Activated naive CD8-positive, alpha-beta T cell treated with anti-CD3 and anti-CD28 coated beads for 36 hours (primary cell): ENCODE measurements at places on chromosomes 12 and 14.

DNA sequence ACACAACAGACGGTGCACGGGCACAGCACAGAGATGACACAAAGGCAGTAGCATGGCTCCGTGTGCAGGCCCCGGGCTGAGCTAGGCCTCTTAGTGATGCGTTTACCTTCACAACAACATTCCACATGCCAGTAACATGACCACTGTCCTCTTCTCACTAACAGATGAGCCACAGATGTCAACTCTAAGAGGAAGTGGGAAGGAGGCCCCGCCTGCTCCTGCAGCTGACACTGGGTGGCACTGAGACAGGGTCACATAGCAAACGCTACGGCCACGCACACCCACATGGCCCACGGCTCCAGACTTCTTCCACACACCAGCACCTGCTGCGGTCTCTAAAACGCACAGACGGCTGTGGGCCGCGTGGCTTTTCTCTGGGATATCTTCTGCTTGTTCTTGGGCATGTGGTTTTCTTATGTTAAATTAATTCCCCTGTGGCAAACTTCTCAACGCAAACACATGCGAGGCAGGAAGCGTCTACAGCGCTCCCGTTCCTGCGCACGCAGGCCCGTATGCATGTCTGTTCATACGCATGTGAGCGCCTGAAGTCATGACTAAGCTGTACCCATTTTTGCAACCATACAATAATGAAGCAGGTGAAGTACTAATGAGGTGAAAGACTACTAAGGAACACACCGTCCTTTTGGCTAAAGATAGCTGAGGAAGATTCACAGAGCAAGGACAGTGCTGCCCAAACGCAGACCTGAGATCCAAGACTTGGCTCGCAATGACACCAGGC lies 26.8 kb downstream of the AMN start:
- no peak overlapping the region for H3K4me3 ChIP-seq
- H3K27ac ChIP-seq = peak overlapping the region; percentile 55
- no peaks in the 10 kb centered on the region for H3K36me3 ChIP-seq
- peaks cover 13% of the 10 kb centered on the region for H3K4me1 ChIP-seq

DNA sequence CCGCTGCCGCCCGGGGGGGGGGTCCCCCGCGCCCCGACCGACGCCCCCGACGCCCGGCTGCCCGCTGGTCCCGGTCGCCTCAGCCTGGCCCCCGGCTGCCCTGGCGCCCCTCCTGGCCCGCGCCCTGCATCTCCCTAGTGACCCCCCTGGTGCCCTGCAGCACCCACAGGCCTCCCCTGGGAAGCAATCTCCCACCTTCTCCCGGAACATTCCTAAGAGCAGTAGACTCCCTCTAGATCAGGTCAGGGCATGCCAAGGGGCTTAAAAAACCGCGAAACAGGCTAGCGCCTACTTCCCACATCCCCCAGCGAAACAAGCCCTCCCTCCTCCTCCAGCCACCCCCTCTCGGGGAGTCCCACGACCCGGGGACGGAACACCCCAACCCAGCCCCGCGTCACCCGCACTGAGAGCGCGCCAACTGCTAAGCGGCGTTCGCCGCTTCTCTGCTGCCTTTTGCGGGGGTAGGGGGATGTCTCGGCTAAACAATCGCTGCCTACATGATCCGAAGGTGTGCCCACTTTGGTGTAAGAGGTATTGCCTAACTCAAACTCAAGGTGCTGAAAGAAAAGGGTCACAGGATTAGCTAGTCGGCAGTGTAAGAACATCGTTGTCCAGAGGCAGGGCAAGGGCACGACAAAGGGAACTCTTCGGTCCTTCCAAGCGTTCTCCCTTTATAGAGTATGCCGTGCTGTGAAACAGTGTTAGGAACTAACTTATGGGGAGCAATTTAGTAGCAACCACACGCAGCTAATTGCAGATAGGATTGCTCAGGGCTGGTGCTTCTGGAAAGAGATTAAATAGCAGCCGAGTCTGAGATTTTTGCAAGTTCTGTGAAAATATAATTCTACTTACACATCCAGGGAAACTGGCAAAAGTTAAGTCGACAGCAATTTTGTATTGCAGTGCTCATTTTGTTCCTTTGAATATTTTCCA lies 619 bp upstream of the NTN4 start:
- no peak overlapping the region for H3K27ac ChIP-seq
- peak; percentile 19 for DNase-seq
- H3K36me3 ChIP-seq = no peaks in the 10 kb centered on the region
- peaks cover 21% of the 10 kb centered on the region for H3K4me1 ChIP-seq

DNA sequence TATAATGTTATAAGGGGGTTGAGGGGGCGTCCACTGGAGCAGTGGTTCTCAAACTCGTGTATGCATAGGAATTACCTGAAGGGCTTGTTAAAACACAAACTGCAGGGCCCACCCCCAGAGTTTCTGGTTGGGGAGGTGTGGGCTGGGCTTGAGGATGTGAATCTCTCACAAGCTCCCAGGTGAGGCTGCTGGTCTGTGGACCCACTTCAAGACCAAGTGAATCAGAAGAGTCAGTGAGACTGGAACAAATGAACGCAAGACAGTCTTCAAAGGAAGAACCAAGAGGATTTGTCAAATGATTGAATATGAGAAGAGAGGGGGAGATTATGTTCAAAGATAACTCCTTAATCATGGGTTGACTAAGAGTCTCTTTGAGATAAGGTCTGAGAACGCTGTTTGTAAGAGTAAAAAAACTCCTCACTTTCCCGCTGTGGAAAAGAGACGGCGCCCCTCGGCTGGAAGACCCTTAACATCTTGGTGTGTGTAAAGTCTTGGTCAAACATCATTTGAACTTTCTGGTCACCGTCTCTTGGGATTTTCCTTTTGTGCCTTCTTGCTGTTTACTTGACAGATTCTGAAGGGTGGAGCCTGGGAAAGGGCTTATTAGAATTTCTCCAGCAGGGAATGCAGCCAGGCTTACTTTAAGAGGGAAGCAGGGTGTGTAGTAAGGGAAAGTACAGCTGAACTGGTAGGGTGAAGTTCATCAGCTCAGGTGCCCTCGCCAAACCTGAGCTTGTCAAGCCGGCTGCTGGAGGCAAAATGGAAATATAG lies 5.3 kb upstream of the FOXN3 start:
- H3K4me1 ChIP-seq = peaks cover 74% of the 10 kb centered on the region
- no peak for DNase-seq
- peaks cover 33% of the 10 kb centered on the region for H3K36me3 ChIP-seq
- H3K27me3 ChIP-seq = no peaks in the 10 kb centered on the region

DNA sequence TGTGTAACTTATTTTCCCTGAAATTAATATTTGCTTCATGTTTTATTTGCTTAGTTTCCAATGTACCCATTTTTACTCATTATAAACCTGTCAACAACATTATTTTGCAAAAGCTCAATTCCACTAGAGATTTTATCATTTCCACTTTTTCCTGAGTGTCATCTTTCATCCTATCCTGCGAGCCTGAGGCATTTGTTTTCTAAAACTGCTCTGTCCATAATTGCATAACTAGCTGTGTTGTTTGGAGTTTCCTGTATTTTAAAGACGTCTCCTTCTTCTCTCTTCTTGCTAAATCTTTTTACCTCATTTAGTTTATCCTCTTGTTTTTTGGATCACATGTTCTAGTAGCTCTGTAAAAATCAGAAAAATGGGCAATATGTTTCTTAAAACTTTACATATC lies 332.7 kb upstream of the NOVA1 start:
- H3K27ac ChIP-seq = no peak overlapping the region
- DNase-seq = no peak
- H3K36me3 ChIP-seq = no peaks in the 10 kb centered on the region
- no peak overlapping the region for H3K4me3 ChIP-seq

DNA sequence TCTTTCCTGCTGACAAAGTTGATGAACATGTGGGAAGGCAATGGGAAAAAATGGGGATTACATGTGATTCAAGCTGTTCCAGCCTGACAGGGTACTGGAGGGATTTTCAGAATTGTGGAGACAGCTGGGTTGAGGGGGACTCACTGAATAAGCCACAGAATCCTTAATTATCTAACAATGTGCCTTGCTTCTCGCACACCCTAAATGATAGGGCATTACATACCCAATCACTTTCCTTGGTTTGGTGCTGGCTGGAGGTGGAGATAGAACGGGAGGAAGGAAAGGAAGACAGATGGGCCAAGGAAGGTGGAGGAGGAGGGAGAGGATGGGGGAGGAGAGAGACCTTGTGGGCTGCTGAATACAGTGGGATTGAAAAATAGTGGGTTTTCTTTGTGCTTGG lies 20.7 kb downstream of the PELI2 start:
- no peak overlapping the region for H3K27ac ChIP-seq
- no peaks in the 10 kb centered on the region for H3K36me3 ChIP-seq
- H3K4me3 ChIP-seq = no peak overlapping the region
- H3K4me1 ChIP-seq = peaks cover 8% of the 10 kb centered on the region
- no peak for DNase-seq

GRCh38 chr14:26766726-26767125 lies 168.9 kb upstream of the NOVA1 start:
- no peaks in the 10 kb centered on the region for H3K4me1 ChIP-seq
- H3K36me3 ChIP-seq = no peaks in the 10 kb centered on the region
- H3K27ac ChIP-seq = no peak overlapping the region
